Upper lobe of right lung (tissue), 1 donor: ENCODE measurements at places on chromosomes 4 and X.

DNA sequence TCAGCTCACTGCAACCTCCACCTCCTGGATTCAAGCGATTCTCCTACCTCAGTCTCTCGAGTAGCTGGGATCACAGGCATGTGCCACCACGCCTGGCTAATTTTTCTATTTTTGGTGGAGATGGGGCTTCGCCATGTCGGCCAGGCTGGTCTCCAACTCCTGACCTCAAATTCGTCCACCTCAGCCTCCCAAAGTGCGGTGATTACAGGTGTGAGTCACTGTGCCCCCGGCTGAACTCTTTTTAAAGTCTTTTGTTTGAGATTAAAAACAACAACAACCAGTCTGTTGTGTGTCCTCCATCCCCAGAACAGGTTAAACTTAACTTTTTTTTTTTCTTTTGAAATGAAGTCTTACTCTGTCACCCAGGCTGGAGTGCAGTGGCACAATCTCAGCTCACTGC lies 36.3 kb upstream of the RBPJ start:
- DNase-seq: no peak

DNA sequence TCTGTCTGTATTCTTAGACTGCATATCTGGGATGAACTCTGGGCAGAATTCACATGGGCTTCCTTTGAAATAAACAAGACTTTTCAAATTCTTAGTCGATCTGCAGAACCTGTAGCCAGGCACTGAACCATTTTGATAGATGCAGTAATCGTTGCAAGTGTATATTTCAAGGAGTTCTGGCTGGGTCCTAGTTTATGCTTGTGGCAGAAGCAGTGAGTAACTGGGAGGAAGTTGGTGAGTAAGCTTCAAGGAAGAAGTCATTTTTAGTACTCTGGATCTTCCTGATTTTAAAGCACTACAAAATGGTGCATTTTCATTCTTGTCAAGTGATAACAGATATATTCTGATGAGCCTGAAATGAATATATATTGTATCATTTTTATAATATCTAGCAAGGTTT lies 9.5 kb downstream of the HPRT1 start:
- DNase-seq: no peak

DNA sequence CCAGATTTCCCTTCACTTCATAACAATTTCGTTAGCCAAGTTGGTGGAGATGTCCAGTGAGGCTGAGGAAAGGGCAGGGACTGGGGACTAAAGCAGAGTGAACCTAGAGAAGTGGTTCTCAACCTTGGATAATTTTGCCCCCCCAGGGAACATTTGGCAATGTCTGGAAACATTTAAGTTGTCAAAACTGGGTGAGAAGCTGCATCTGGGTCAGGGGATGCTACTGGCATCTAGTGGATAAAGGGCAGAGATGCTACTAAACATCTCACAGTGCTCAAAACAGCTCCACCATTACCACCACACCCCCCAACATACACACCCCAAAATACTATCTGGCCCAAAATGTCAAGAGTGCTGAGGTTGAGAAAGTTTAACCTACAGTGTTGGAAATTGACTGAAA lies 32.0 kb upstream of the FGF16 start:
- no peak for DNase-seq

DNA sequence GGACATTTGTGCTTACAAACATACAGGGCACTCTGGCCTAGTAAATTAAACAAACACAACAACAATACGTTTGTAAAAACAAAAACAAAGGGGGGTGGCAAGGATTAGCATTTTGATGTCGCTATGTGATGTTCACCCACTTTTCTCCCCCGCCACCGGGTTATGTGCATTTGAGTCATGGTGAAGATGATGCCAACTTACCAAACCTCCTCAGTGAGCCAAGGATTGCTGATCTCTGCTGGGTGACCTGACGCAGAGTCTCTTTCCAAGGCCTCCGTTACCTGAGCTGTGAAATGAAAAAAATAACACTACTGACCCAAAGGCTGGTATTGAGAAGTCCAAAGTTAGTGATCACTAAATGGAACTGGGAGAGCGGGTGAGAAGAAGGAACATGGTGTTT lies 85.4 kb downstream of the RBM47 start:
- DNase-seq: no peak

GRCh38 chr4:146222313-146222712 lies 8.0 kb downstream of the REELD1 start:
- no peak for DNase-seq
